Right ventricle myocardium superior (tissue), 1 donor: ENCODE measurements at places on chromosomes 6 and 20.
A peak's percentile ranks its signal among the peaks of the same experiment; 100 is the strongest.

DNA sequence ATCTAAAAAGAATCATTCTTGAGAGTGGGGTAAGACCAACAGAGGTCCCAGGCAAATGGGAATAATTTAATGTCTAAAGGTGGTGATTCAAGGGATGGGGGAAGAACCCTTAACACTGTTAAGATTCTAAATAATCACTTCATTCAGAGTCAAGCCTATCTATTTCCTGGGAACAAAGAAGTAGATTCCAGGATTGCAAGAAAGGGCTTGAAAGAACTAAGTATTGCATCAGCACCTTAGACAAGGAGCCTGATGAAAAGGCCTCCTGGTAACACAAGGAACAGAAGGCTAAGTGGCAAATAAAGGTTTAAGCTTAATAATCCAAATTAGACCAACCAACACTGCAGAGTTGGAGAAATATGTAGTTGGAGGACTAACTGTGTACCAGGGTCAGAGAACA lies 620.7 kb upstream of the BTBD3 start:
- no peak for DNase-seq

GRCh38 chr20:14889496-14890255 lies 552.3 kb upstream of the FLRT3 start:
- DNase-seq: no peak

- DNase-seq: no peak
Measured at GRCh38 chr20:5327356-5327755, 10.6 kb upstream of the PROKR2 start.

DNA sequence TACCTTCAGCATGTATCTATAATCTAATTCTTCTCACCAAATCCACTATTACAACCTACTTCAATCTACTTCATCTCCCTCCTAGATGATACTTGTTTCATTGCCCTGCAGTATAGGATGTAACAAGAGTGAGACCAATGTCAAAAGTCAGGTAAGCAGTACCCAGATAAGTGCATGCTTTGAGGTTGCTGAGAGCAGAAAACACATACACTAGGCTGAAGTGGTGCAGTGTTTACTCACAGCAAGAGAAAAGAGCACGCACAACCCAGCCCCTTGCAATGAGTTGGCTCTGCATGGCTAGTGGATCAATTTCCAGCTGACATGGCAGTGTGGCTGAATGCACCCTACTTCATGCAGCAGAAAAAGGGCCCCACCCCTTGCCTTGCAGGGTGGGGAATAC lies 199.9 kb downstream of the EPHA7 start:
- no peak for DNase-seq

DNA sequence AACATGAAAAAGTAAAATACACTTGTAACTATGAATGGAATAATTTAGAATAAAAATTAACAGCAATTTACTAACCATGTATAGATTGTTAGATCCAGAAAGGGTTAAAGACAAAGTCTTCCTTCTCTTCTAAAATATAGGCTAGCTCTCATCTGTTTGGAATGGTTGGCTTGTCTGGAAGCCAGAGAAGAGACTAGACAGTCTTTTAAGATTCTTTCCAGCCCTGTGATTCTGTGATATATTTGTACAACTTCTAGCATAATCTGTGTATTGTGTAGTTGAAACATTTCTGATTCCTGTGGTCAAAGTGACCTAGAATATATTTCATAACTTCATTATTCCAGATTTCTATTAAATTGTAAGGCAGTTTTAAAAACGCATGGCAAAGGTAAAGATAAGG lies 196.6 kb downstream of the UST start:
- DNase-seq: no peak

DNA sequence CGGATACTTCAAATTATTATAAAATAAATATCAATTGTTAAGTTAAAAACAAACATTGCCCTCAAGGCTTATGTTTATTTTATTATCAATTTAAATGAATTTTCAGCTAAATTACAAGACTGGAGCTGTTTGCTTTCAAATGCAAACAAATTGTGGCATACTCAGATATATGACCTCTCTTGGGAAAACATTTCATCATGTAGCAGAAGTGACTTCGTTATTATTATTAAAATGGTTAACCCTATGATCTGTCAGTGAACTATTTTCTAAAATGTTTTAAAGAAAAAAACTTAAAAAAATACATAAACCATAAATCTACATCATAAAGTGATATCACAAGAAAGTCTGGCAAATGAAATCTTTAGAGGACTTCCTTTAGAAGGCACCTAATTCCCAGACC lies 72.5 kb downstream of the MAN1A1 start:
- no peak for DNase-seq

GRCh38 chr6:149114167-149114566 lies 203.3 kb upstream of the TAB2 start:
- peak; percentile 78 for DNase-seq

GRCh38 chr6:91664327-91664959 lies 1077.6 kb upstream of the MAP3K7 start:
- no peak for DNase-seq

- no peak for DNase-seq
Measured at GRCh38 chr20:19677336-19677735, 80.7 kb upstream of the RIN2 start.

GRCh38 chr20:35947489-35947888 lies 6.8 kb downstream of the SCAND1 start:
- DNase-seq: no peak

DNA sequence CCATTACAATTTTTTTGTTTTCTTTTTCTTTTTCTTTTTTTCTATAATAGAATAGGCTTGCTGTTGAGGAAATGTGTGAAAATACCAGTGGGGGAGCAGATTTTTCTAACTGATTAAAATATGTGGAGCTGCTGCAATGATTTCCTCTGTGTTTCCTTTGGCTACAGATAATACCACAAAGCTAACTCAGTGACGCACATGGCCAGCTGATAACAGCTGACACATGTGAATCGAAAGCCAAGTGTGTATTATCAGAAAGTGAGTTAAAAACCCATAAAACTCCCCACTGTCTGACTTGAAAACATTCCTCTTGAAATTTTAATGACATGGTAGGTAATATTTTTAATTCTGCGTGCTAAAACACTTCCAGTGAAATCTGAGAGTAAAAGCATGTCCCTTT lies 70.8 kb upstream of the AHI1 start:
- DNase-seq: no peak

GRCh38 chr6:87029711-87030314 lies 65.1 kb downstream of the CGA start:
- DNase-seq: no peak

GRCh38 chr20:59806578-59806975 lies 126.9 kb downstream of the SYCP2 start:
- DNase-seq: no peak

- DNase-seq: no peak
Measured at GRCh38 chr6:104460738-104461483, 398.8 kb downstream of the HACE1 start.

- DNase-seq: no peak
Measured at GRCh38 chr6:147546501-147547368, 38.2 kb downstream of the SAMD5 start.

GRCh38 chr20:3350422-3350821 lies 57.0 kb downstream of the DNAAF9 start:
- DNase-seq: no peak

DNA sequence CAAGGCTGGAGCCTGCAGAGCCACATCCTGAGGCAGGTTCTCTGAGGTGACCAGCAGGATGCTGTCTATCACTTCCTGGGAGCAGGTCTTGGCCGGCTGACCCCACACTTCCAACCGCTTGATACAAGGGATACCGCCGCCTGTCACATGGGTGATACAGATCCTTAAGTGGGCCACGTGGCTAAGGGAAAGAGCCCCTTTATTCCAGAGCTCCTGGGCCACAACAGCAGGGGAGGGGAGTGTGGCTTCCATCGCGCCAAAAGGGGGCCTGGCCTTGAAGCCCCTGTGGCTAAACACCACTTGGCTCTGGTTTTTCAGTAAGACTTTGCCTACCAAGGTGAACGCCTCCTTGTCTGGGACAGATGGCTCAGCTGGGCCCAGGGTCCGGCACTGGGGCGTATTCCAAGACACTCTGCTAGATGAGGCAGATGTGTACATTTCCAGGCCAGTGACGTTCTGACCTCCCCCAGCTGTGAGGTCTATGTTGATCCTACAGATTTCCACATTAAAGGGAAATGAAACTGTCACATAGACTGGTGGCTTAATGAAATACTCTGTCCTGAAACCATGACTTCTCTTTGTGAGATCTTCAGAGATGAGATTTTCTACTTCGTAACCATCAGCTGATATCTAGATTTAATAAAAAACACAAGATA lies 37.6 kb upstream of the AVP start:
- DNase-seq: no peak

- no peak for DNase-seq
Measured at GRCh38 chr20:62702013-62702300, 6.7 kb upstream of the NTSR1 start.

- peak; percentile 64 for DNase-seq
Measured at GRCh38 chr20:59835448-59836395, 97.7 kb downstream of the SYCP2 start.

GRCh38 chr6:34115915-34116314 lies 30.0 kb downstream of the GRM4 start:
- DNase-seq: no peak

- no peak for DNase-seq
Measured at GRCh38 chr20:5674176-5674660, 76.0 kb upstream of the SHLD1 start.

DNA sequence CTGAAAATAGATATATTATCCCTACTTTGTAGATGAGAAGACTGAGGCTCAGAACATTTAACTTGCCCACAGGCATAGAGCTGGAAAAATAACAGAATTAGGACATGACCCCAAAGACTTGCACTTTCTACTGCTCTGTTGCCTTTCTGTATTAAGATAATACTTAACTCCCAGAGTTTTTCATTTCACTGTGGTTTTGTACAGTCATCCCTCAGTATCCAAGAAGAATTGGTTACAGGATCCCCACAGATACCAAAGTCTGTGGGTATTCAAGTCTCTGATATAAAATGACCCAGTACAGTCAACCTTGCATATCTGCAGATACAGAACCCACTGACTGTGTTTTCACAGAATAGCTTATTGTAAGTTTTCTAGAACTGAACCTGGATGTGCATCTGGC lies 16.8 kb downstream of the MRS2 start:
- no peak for DNase-seq

- no peak for DNase-seq
Measured at GRCh38 chr6:37451441-37452193, 18.6 kb downstream of the CMTR1 start.

GRCh38 chr20:7248281-7249201 lies 481.1 kb downstream of the BMP2 start:
- DNase-seq: no peak

DNA sequence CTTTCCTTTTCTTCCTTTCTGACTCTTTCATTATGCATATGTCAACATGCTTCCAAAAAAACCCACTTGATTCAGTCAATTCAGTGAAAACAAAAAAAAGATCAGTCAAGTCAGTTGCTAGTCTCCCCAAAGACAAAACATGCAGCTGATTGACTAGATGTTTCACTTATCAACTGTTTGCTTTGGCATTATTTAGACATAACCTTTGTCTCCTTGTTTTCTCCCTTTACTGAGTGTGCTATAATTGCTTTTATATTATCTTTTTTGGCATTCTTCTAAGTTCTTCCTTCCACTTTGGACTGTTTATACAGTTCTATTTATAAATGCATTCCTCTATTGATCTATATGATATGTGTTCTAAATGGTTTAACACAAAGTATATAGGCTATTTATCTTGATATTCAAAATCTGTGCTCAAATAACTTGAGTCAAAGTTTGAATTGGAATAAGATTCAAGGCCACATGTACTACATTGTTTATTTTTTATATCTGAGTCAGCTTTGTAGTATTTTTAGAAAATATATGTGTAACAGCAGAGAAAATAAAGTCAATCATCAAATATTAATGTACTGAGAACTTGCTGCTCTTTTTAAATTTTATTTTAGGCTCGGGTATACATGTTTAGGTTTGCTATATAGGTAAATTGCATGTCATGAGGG lies 260.5 kb downstream of the CENPW start:
- no peak for DNase-seq

DNA sequence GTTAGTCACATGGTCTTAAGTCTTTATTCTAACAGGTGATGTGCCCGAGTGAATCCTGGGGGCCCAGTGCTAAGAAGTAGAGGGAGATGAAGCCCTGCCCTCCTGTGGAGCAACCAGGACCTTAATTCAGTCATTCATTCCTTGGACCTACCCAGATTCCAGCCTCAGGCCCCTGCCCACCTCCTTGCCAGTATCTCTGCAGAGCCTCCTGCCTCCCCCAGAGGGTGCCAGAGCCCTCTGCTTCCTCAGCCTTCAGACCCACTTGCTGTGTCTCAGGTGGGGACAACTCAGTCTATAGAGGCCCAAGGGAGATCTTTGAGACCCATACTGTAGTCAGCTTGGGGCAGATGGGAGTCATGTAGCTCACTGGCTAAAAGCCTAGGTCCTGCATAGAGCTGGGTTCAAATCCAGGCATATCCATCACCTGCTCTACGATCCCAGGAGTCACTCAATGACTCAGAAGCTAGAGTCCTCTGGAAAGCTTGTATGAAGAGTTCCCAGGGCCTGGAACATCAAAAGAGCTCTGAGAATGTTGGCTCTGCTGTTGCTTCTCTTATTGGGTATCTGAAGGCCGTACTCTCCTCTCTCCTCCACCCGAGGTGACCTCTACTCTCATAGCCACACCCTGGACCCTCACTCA lies 3.9 kb upstream of the SIGLEC1 start:
- DNase-seq: no peak

GRCh38 chr20:38298768-38299288 lies 5.1 kb upstream of the BPI start:
- DNase-seq: peak; percentile 88

- DNase-seq: no peak
Measured at GRCh38 chr6:52575502-52575892, 1.4 kb downstream of the TRAM2 start.

DNA sequence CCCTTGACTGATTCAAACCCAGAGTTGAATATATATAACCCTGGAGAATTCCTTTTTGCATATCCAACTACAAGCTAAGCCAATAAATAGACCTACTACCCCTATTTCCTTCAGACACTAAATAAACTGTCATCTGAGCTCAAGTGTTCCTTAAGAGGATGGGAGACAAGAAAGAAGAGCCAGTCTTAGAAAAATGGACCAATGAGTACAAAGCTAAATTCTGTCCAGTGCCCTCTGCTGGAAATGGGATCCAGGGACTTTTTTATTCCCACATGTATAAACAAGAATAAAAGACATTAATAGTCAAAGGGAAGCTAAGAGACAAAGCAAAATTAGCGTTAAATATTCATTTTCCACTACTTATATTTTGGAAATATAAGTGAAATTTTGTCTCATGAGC lies 4.8 kb downstream of the PPP1R10 start:
- no peak for DNase-seq

DNA sequence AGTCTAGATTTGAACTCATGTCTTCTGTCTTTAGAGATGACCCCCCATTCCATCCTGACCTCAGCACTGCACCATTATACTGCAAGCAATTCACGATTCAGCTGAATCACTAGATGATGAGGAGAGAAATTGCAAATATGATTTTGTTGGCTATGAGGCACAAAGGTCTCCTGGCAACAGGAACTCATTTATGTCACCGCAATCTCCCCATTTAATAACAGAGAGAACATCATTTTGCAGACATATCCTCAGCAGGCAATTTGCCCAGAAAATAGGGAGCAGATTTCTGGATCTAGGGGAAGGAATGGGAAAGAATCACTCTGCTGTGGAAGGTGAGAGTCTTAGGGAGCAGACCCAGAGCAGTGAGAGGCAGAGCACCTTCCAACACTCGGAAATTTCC lies 303.0 kb downstream of the PAX1 start:
- DNase-seq: no peak
